Cardiac septum (tissue), 1 donor: ENCODE measurements at places on chromosomes 7 and 10. TPM values are rescaled to one million over a fixed set of nuclear protein-coding genes. Genes with fewer than 3 reads are reported as not detected.

- DNase-seq: no peak
Observed at GRCh38 chr10:101061624-101062231, at the start of gene KAZALD1. TSS of gene KAZALD1 (plus strand) at chr10:101061989. CDS start at chr10:101062593, 604 bp downstream.

DNA sequence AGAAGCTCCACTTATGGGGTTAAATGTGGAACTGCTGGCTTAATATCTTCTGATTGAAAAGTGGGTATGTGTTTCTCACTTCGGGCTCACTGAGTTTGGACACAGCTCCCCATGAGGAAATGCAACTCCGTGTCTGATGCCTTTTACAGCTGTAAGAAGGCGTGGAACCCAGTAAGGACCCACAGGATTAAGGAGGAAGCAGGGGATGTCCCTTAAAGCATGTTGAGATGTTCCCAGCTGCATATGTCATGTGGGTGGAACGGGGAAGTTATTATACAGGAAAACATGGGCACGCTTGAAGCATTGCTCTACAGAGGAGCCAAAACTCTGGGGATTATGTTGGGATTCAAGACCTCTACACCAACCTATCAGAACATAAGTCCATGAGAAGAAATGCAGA is 224.4 kb downstream of the NEBL start:
- DNase-seq: no peak

GRCh38 chr10:30573721-30574431 is 55.7 kb downstream of the LYZL2 start:
- DNase-seq: no peak

DNA sequence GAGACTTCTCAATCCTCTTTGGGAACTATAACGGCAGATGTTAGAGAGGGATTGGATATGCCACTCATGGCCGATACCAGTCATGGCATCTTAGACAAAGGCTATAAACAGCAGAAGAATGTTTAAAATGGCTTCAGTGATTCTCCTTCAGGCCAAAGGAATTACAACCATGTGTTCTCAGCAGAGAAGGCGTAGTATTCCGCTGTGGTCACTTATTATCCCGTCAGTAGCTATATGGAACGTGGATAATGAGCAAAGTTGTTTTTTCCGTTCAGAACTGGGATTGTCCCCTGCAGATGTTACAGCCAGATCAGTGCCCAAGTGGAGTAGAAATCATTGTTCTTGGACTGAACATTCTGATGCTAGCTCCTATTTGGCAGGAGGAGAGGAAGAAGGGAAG is 43.1 kb downstream of the TEX36 start:
- no peak for DNase-seq

The FEZF1 gene
- 0.13 TPM for total RNA-seq

DNA sequence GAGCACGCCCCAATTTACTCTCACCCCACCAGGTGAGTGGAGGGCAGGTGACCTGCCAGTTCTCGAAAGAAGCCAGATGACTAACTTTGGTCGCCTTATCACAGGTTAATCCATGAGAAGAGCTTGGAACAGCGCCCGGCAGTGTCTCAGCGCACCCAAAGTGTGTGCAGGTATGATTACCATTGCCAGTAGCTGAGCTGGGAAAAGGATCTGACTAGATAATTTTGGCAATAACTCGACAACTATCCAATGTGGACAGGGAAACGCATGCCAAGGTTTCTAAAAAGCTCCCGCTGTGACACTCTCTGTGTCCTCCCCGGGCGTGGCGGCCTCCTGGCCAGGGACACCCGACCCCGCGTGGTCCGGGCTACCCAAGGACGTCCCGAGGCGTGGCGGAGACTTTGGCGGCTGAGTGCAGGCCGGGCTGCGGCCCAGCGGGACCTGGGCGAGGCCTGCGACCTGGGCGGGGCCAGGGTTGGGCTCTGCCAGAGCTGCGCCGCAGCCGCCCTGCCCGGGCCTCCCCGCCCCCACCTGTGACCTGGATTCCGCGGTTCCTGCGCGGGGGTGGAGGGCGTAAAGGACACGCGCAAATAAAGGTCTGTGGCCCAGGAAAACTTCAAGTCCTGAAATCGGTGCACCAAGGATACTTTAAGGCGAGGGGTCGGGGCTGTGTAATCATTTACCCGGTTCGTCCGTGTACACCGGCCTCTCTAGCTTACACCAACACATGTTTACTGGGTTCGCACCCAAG is 13.7 kb upstream of the WAPL start:
- peak; percentile 89 for DNase-seq

- DNase-seq: no peak
Observed at GRCh38 chr7:35253710-35254495, at the start of gene TBX20. TSS of gene TBX20 (minus strand) at chr7:35254100. CDS start at chr7:35253620, 480 bp downstream.

GRCh38 chr7:21914671-21915070 is 31.0 kb downstream of the CDCA7L start:
- DNase-seq: no peak

DNA sequence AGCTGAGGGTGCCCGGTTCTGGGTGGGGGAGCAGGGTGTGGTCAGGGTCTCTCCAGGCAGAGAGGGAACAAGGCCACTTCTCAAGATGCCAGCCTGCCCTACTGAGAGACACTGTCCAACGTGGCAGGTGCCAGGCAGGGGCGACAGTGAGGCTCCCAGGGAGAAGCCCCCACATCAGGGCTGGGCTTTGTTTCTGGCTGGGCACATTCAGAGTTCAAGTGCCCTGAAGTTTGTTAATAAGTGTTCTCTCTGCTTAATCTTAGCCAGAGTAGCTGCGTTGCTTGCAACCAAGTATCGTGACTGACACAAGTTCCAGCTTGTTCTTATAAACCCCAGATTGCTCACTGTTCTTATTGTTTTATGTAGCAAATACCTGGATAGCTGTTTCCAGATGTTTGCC is 21.8 kb downstream of the FOXL3 start:
- DNase-seq: no peak

- no peak for DNase-seq
Observed at GRCh38 chr10:43599333-43599732, 6.9 kb upstream of the ZNF485 start.

- DNase-seq: no peak
Observed at GRCh38 chr10:84348860-84349259, 20.5 kb downstream of the CCSER2 start.

DNA sequence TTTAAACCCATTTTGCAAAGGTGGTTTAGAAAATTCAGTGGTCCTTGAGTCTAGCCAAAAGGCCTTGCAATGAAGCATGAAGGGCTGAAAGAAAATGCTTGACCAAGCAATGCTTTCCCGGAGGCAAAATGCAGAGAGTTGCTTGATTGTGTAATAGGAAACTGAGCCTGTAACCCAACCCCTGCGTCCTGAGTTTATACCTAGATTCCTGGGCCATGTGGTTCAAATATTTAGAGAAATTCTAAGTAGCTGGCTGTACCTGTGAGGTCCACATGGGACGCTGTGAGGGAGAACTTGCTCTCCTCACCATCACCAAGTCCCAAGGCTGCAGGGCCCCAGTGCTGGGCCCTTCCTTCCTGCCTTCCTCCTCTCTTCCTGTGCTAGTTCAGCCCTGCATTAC is 45.7 kb downstream of the CXCL12 start:
- no peak for DNase-seq

The PON3 gene
- 0.54 TPM for total RNA-seq

- DNase-seq: peak; percentile 64
Observed at GRCh38 chr10:127470911-127471310, 78.2 kb upstream of the NPS start.

The FAM180A gene
- 25.1 TPM for total RNA-seq

The NME8 gene
- total RNA-seq: not detected

The STEAP1B gene
- total RNA-seq: 0.92 TPM

The GPR26 gene
- total RNA-seq: not detected

- no peak for DNase-seq
Observed at GRCh38 chr7:97845622-97846203, 26.5 kb downstream of the ASNS start.

- DNase-seq: no peak
Observed at GRCh38 chr10:95214369-95214768, 20.3 kb downstream of the ACSM6 start.

The GDF2 gene
- total RNA-seq: not detected

The PLXNA4 gene
- 12.8 TPM for total RNA-seq

DNA sequence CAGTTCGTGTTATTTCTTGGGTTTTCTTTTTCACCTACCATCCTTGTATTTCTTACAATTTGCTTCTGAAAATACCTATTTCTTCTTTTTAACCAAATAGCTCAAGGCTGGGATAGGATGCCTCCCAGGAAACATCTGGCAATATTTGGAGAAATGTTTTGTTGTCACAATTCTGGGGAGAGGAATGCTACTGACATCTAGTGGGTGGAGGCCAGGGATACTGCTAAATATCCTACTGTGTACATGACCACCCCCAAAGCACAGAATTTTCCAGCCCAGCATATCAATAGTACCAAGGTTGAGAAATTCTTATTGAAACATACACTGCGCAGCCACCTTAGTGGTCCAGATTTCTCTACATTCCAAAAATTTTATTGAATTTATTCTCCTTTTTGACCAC is 55.5 kb downstream of the CNTNAP2 start:
- DNase-seq: no peak

DNA sequence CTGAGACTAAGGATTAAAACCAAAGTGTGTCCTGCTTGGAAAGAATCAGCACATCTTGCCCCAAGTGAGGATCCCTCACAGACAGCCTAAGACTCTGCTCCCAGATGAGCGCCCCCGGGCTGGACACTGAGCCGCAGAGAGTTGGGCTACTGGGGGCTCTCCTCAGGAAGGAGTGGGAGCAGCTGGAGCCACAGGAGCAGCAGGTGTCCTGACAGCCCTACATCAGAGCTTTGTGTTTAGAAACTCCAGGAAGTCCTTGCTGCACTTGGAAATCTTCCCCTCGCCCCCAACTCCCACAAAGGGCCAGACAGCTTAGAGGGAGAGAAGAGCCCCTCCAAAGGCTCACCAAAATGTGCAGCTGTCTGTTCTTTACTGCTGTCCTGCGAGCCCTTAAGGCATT is 172.2 kb downstream of the HERPUD2 start:
- DNase-seq: no peak

The ASNS gene
- total RNA-seq: 14.3 TPM

DNA sequence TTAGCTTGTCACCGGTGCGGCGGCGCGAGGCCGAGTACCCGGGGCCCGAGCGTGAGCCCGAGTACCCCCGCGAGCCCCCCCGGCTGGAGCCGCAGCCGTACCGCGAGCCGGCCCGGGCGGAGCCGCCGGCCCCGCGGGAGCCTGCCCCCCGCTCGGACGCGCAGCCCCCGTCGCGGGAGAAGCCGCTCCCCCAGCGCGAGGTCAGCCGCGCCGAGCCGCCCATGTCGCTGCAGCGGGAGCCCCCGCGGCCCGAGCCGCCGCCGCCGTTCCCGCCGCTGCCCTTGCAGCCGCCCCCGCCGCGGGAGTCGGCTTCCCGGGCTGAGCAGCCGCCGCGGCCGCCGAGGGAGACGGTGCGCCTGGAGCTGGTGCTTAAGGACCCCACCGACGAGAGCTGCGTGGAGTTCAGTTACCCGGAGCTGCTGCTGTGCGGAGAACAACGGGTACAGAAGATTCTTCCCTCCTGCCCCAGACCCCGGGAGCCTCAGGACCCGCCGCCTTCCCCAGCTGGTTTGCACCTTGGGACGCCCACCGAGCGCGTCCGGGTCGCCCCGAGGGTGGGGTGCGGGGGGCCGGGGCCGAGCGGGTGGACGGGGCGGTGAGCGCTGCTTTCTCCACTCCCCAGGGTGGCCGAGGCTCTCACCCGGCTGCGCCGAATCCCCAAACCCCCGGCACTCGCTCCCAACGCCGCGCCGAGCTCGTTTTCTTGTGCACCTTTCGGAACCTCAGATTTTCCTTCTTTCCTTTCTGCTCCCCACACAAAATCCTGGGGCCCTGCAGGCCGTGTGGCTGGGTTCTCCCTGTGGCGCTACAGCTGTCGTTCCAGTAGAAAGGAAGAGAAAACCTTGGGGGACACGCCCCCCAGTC is 708 bp downstream of the UBN2 start:
- no peak for DNase-seq

DNA sequence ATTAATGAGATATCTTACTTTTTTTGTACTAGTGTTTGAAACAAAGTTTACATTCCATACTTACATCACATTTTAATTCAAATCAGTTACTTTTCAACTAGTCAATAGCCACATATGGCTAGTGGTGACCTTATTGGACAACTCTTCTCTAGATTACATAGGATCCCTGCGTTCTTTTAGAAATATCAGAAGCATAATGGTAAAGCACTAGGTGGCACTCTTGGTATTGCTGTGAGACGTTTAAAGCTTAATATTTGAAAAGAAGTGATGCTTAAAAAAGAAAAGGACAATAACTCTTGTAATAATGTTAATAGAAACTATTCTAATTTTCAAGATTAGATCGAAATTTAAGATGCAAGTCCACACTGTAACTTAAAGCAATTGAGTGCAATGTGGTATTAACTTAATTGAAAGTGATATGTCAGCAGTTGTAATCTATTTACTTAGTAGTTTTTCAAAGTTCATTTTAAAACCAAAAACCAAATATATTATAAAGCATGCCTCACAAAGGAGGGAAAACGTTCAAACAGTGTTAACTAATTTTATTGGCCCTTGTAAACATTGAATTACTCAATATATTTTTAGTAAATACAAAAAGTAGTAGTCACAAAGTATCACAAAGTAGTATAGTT is 339.1 kb downstream of the ATRNL1 start:
- no peak for DNase-seq

DNA sequence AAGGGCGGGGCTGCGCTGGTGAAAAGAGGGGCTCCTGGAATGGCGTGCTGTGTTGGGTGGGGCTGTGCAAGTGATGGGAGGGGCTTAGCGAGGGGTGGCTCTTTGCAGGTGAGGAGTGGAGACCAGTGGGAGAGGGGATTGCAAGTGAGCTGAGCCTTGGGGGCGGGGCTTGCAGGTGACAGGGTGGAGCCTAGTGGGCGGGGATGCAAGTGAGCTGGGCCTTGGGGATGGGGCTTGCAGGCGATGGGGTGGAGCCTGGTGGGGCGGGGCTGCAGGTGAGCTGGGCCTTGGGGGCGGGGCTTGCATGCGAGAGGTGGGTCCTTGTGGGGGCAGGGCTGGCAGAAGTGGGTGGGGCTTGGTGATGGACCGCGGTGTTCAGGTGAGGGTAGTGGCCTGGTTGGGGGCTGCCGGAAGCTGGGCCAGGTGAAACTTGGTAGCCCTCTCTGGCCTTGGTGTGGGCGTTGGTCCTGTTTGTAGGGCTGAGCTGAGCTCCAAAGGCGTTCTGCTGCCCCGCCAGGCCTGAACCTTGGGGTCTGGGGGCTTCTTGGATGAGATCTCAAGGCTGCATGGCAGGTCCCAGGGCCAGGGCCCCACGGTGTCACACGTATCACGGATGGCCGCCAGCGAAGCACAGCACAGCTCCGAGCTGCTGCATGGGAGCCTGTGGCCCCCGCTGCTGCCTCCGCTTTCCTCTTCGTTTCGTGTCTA is 743 bp upstream of the PITRM1 start:
- no peak for DNase-seq

GRCh38 chr10:117720931-117721835 is 178.6 kb downstream of the EMX2 start:
- no peak for DNase-seq

The KNDC1 gene
- total RNA-seq: 0.05 TPM
